ENCODE measurements at places on chromosomes 7 and 10.
A peak's percentile ranks its signal among the peaks of the same experiment; 100 is the strongest.

GRCh38 chr10:97572214-97572989, at the start of gene ANKRD2:
TSS of gene ANKRD2 (plus strand) at chr10:97572779. CDS start at chr10:97572789, 10 bp downstream.
- peak; percentile 70 for DNase-seq

- no peak for DNase-seq
Measured at GRCh38 chr10:12287772-12288171, 61.6 kb upstream of the CAMK1D start.

- no peak for DNase-seq
Measured at GRCh38 chr10:8136736-8137135, 82.2 kb downstream of the GATA3 start.

- no peak for DNase-seq
Measured at GRCh38 chr7:70042533-70042932, 444.3 kb downstream of the AUTS2 start.

- no peak for DNase-seq
Measured at GRCh38 chr7:92705831-92706230, 115.6 kb upstream of the FAM133B start.

DNA sequence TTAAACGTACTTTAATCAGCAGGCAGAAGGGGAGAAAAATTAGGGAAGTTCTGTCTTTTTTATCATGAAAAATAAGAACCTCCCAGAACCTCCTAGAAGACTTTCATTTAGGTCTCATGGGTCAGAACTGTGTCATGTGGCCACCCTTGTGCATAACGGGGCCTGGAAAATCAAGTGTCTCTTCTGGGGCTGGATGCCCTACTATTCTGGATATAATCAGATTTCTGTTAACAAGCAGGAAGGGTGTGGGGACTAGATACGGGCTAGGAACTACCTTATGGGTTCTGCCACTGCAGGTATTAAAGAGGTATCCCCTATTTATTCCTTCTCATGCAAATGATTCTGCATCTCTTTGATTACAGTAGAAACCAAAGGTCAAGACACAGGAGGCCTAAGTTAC, 14.1 kb downstream of the LANCL2 start:
- DNase-seq, result no peak

DNA sequence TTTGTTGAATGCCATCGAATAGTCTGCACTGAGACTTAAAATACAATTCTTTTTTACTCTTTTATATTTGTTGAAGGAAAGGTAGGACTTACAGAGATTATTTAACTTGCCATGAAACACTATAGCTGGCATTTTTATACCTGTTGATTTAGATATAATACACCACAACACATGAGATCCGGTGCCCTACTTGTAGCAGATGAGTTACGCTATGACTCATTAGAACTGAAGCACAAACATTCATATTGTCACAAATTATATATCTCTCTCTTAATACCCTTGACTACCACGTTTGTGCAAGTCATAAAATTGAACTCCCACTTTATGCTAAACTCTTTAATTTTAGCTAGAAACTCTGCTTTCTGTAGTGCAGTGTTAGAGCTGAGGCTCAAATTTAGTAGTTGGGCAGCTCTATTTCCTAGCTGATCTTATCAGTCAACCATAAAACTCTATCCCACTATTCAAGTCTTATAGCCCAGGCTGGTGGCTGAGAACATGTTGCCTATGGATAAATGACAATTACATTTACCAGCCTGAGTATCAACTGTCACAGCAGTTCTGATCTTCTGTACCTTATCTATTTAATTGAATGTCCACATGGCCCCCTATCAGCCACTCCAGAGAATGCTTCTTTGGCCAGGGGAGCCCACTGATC, 137.4 kb upstream of the SEMA3D start:
- DNase-seq, result no peak
